CD4-positive, alpha-beta T cell treated with Interleukin-4 for 1 hour (primary cell): ENCODE measurements at places on chromosomes 1 and 21.
A peak's percentile ranks its signal among the peaks of the same experiment; 100 is the strongest.

- no peak for DNase-seq
Measured at GRCh38 chr1:155079210-155079486, 511 bp downstream of the EFNA3 start.

- no peak for DNase-seq
Measured at GRCh38 chr1:64197076-64197475, 6.3 kb upstream of the UBE2U start.

DNA sequence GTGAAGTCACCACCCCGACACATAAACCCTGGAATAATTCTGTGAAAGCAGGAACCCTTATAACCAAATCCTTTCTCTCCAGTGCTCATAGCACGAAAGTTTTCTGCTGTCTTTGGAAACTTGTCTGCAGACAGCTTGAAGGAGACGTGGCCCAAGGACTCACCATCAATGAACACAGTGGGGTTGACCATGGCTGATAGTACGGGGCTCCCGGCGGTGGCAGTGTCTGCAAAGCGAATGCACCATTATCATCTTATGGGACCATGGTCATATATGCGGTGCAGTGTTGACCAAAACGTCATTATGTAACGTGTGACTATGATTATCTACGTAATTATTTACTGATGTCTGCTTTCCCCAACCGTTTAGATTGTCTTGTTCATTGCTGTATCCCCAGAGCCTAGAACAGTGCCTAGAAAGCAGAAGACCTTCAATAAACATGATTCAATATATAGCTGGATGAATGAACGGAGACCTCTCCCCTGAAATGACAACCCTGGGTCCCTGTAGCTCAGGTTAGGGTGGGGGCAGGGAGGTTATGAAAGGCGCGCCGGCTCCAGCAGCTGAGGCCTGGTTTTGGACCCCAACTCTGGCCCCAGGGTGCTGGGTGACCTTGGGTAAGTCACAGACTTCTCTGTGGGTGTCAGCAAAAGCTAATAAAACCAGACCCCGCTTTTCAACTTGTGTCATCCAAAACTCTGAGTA, 128.4 kb upstream of the ZBTB40 start:
- no peak for DNase-seq

- no peak for DNase-seq
Measured at GRCh38 chr21:21907271-21907670, 909.1 kb downstream of the NCAM2 start.

GRCh38 chr1:92486251-92487077, at the start of gene GFI1:
TSS of gene GFI1 (minus strand) at chr1:92486925. CDS start at chr1:92483487, 3,438 bp downstream.
- DNase-seq = peak; percentile 60

DNA sequence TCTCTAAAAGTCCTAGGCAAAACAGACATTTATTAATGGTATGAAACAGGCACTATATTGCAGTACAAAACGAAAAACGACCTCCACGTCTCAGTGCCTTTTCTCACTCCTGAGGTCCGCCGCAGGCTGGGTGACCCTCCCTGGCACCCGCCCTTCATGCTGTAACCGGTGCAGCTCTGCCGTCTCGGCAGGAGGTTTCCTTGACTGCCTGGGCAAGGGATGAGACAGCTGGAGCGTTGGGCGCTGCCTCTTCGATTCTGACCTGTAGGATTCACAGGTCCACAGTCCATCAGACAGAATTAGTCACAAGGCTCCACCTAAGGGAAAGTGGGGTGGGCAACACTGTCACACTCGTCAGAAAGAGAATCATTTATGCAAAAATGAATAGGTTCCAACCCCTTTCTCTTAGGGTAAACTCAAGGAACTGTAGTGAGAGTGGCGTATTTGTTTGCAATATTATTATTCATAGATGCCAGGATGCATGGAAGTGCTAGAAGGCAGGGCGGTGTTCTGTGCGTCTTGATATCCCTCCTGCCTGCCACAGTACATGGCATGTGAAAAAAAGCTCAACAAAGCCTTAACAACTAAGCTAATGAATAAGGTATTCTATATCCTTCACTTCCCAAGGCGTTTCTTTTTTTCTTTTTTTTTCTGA, 23.5 kb upstream of the ZBTB18 start:
- DNase-seq = no peak

GRCh38 chr1:83762039-83762365, 236.9 kb downstream of the TTLL7 start:
- DNase-seq = no peak

DNA sequence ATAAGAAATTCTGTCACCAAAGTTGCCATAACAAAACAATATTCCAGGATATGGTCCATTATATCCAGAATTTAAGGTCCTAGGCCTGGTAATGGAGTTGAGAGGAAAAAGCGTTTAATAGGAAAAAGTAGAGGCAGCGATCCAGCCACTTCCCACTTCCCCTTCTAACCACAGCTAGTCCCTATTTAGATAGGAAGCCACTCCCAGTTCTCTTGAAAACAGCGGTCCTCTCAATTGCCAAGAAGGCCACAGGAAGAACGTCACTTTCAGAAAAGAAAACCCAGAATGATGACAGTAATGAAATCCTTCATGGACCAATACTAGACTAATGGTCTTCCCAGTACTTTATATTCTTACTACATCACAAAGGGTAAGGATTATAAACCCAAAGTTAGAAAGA, 38.6 kb downstream of the ABL2 start:
- DNase-seq = peak; percentile 62

GRCh38 chr1:248778906-248779305, 23.3 kb upstream of the LYPD8 start:
- no peak for DNase-seq

- peak; percentile 15 for DNase-seq
Measured at GRCh38 chr1:25906644-25907300, 553 bp upstream of the STMN1 start.

GRCh38 chr1:44411861-44412260, 6.8 kb downstream of the RNF220 start:
- DNase-seq = no peak

DNA sequence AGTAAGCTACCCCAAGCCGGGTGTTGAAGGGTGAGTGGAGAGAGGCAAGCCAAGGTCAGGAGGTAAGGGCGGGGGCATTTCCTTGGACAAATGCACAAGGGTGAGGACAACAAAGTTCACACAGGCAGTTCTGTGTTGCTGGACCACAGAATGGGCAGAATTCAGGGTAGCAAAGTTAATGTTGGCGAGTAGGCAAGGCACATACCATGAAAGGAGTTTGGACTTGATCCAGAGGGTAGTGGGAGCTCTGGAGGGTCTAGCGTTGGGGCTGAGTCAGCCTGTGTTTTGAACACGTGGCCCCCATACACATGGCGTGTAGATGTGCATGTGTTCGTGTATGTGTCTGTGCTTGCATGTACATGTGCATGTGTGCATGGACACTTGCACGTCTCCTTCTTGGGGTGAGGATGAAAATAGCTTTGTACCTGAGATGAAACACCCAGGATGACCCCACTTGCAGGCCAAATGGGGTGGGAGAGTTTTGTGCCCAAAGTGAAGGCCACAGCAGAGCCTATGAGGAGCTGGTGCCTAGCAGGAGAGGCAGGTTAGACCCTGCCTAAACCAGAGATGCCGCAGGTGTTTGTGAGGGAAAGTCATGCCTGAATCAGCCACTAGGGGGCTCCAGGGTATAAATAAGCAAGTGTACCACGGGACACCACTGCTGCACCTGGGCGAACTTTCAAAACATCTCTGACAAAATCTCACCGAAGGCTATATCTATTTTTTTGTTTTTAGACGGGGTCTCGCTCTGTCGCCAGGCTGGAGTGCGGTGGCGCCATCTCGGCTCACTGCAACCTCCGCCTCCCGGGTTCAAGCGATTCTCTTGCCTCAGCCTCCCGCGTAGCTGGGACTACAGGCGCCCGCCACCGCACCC, 21.8 kb downstream of the SLC27A3 start:
- DNase-seq = peak; percentile 84

DNA sequence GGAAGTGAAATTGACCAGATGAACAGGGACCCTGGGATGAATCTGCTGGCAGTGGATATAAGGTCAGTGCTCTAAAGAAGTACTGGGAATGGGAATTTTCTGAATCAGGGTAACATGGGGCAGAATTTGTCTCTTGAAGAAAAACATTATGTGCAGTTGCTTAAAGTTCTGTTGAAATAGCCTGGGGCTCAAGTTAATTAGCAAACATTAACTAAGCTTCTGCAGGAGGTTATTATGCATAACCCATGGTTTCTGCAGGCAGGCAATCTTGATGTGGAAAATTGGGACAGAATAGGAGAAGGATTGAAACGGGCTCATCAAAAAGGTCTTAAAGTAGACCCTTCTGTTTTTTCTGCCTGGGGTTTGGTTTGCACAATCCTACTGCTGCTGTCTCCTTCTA, 14.0 kb downstream of the GSTM5 start:
- DNase-seq = no peak

GRCh38 chr1:183552891-183553290, 37.4 kb downstream of the NCF2 start:
- no peak for DNase-seq

DNA sequence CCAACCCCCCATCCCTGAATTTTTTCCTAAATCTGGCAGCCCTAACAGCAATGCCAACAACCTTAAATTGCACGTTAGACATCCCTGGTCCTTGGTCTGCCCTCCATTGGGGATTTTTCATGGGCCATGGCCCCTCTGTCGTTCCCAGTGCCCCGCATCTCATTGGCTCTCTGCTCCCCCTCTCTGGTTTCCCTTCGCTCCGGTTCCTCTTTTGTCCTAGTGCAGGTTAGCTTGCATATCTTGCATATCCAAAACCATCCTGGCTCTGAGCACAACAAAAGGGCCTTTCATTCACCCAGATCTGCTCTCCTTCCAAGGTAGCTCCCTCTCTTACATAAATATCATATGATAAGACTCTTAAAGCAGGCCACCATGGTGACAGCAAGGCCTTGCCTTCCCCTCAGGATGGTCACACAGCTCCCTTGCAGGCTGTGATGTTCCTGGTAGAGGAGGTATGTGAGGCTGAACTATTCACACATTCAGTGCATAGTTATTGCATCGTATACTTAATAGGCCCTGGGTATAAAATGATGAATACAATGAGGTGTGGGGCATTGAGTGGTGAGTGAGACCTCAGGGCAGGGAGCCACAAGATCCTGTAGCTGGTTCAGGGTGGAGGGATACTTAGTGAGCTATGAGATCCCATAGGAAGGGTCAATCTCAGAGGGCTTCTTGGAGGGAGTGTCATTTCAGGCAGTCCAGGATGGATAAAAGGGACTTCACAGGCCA, 45.2 kb downstream of the TENT5C start:
- DNase-seq = no peak

- DNase-seq = peak; percentile 38
Measured at GRCh38 chr1:8525216-8525557, 207.3 kb downstream of the SLC45A1 start.

DNA sequence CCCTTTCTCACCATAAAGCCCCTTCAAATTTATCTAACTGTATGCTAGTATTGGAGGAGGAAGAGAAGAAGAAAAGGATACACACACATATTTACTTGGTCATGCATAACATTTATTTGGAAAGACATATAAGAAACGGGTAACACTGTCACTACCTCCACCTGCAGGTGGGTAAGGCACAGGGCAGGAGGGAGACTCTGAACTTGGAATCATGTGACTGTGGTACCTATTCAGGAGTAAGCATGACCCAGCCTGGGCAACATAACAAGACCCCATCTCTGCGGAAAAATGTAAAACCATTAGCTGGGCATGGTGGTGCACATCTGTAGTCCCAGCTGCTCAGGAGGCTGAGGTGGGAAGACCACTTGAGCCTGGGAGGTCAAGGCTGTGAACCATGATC, 1.4 kb upstream of the PADI6 start:
- no peak for DNase-seq

- no peak for DNase-seq
Measured at GRCh38 chr1:44031252-44032169, at the start of gene SLC6A9. TSS of gene SLC6A9 (minus strand) at chr1:44031462. CDS start at chr1:44024277, 7,185 bp downstream.

DNA sequence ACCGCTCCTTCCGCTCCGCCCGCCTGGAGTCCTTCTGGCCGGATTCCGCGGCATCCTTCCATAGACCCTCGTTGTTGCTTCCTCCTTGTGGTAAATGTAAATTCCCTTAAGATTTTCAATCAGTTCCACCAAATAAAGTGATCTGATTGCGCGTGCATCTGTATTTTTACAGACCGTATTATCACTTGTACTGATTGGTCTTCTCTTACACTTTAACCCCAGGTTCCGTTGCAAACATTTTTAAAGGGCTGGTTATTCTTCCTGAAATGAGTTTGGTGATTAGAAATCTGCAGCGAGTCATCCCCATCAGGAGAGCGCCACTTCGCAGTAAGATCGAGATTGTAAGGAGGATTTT, 483 bp downstream of the YBEY start:
- DNase-seq = no peak

DNA sequence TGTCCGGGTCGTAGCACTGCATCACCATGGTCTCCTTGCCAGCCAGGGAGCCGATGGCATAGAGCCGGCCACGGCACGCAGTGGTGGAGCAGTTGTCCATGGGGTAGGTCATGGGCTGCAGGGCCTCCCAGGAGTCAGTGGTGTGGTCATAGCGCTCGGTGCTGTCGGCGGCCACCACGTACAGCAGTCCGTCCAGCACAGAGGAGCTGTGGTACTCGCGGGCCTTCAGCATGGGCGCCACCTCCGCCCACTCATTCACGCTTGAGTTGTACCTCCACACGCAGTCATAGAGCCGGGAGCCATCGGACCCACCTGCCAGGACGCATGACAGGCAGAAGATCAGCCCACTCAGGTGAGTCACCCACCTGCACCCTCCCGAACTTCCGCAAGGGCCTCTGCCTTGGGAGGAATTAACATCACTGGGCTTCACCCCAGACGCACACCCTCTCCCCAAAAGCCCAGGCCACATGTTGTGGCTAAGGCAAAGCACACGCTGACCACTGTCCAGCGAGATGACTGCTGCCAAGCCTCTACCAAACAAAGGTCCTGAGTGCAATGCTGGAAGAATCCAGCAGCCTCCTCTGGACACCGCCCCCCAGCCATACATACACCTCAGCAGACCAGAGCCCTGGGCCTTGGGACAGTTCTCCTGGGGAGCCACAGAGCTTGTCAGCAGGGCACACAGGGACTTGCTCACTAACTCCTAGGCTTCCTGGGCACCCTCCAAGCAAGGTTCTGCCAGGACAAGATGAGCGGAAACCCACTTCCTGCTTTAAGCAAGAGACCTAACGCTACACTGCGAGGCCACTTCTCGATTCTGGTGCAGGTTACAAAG, 3.3 kb downstream of the KLHL21 start:
- DNase-seq = peak; percentile 59

- no peak for DNase-seq
Measured at GRCh38 chr1:205927247-205927646, 16.0 kb downstream of the SLC26A9 start.

GRCh38 chr1:8930116-8930515, 15.6 kb upstream of the CA6 start:
- no peak for DNase-seq

- no peak for DNase-seq
Measured at GRCh38 chr1:78279051-78279450, 211.7 kb upstream of the PTGFR start.

GRCh38 chr21:44471341-44471740, 16.0 kb downstream of the LRRC3 start:
- no peak for DNase-seq

GRCh38 chr1:87739141-87739540, 410.5 kb downstream of the LMO4 start:
- no peak for DNase-seq

DNA sequence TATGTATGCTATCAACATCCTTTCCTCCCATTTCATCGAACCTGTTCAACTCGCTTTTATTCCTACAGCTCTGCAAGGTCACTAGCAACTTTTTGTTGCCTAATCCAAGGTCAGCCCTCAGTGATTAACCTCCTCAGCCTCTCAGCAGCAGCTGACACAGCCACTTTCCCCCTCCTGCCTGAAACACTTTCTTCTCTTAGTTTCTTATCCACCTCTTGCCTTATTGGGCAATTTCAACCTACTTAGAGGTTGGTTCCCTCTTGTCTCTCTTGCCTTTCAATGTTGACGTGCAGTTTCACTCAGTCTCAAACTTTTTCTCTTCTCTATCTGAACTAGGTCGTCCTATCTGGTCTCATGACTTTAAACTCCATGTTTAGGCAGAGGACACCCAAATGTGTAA, 156.3 kb downstream of the C1orf94 start:
- DNase-seq = no peak
